ENCODE measurements at places on chromosomes 2 and 18.

- DNase-seq: no peak
Measured at GRCh38 chr18:54279477-54280219, 10.3 kb downstream of the POLI start.

GRCh38 chr2:85545780-85546240 lies 6.8 kb downstream of the MAT2A start:
- DNase-seq: no peak

GRCh38 chr2:85875350-85876050 lies 13.3 kb downstream of the ST3GAL5 start:
- no peak for DNase-seq

GRCh38 chr2:152890736-152891135 lies 172.3 kb downstream of the ARL6IP6 start:
- DNase-seq: no peak

- DNase-seq: no peak
Measured at GRCh38 chr2:157898591-157898996, 22.5 kb upstream of the ACVR1 start.

- DNase-seq: peak; percentile 91
Measured at GRCh38 chr2:3634596-3635121, 23.3 kb upstream of the ALLC start.

DNA sequence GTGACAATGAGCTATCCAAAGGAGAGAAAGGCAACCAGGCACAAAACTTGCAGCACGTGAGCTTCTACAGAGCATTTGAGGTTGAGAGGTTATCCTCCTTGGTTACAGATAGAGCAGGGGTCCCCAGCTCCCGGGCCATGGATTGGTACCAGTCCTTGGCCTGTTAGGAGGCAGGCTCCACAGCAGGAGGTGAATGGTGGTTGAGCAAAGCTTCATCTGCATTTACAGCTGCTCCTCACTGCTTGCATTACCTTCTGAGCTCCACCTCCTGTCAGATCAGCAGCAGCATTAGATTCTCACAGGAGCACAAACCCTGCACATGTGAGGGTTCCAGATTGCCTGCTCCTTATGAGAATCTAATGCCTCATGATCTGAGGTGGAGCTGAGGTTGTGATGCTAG lies 57.8 kb upstream of the ST8SIA3 start:
- no peak for DNase-seq

GRCh38 chr2:177568893-177569292 lies 176.3 kb downstream of the AGPS start:
- DNase-seq: no peak

- no peak for DNase-seq
Measured at GRCh38 chr2:217926801-217927200, 76.0 kb downstream of the TNS1 start.

- no peak for DNase-seq
Measured at GRCh38 chr18:42736074-42736473, 379.4 kb downstream of the RIT2 start.

Data from chondrocyte (in vitro differentiated cells).